ENCODE measurements at places on chromosomes 5 and 9. TPM values are rescaled to one million over a fixed set of nuclear protein-coding genes. Genes with fewer than 3 reads are reported as not detected.

DNA sequence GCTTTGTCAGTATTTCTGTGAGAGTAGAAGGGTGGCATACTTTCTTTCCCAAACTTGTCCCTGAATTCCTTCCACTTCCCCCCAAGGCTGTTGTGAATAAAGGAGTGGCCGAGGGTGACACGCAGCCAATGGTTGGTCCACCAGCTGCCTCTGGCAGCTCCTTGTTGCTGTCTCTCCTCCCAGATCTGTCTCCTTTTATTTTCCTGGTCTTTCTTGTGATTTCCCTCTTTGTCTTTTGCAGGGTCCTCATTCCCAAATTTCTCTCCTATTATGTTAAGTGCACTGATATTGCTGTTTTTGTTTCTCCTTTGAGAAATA lies 137.5 kb upstream of the HMHB1 start:
- H3K4me3 ChIP-seq: no peak overlapping the region
- H3K27ac ChIP-seq: no peak overlapping the region
- no peaks in the 10 kb centered on the region for H3K27me3 ChIP-seq
- peaks cover 5% of the 10 kb centered on the region for H3K4me1 ChIP-seq

Gene PCYOX1L
- 19.2 TPM for total RNA-seq

- no peak for DNase-seq
- H3K4me3 ChIP-seq: peak overlapping the region; percentile 81
- 0 out of 2 replicates have a peak, but pooled peaks cover 2% of the 10 kb centered on the region for H3K36me3 ChIP-seq
- no peak overlapping the region for H3K27ac ChIP-seq
Observed at GRCh38 chr5:159104759-159105144, 5.0 kb upstream of the EBF1 start.

DNA sequence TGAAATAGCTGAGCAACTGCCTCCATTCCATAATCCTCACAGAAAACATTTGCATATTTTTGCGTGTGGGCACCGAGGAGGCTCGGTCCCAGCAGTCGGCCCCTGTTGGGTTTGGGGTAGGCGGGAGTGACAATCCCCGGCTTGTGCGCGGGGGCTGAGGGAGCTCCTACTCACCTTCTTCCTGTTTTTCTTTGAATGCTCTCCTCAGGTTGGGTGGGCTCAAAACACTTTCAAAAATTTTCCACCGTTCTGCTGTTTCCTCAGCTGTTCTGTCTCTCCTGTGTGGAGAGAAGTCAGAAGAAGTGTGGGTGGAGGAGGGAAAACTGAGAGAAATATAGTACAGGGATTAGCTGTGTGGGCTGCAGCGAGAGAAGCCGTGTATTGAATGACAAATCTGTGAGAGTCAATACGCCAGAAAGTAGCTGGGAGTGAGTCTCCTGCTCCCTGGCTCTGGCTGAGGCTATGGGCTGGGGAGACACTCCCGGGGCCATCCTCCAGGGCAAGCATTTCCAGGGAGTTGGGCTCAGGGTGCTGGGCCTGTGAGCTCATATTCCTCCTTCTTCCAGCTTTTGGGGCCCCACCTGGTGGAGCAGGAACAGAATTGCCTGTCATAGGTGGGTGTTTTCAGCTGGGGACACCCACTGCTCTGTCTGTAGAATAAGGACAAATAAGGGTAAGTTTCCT lies 84.7 kb downstream of the CMYA5 start:
- peaks cover 13% of the 10 kb centered on the region for H3K36me3 ChIP-seq
- H3K27ac ChIP-seq: peak overlapping the region; percentile 86
- peaks cover 3% of the 10 kb centered on the region for H3K27me3 ChIP-seq
- no peak overlapping the region for H3K4me3 ChIP-seq

Gene NMUR2
- total RNA-seq: 0.16 TPM

DNA sequence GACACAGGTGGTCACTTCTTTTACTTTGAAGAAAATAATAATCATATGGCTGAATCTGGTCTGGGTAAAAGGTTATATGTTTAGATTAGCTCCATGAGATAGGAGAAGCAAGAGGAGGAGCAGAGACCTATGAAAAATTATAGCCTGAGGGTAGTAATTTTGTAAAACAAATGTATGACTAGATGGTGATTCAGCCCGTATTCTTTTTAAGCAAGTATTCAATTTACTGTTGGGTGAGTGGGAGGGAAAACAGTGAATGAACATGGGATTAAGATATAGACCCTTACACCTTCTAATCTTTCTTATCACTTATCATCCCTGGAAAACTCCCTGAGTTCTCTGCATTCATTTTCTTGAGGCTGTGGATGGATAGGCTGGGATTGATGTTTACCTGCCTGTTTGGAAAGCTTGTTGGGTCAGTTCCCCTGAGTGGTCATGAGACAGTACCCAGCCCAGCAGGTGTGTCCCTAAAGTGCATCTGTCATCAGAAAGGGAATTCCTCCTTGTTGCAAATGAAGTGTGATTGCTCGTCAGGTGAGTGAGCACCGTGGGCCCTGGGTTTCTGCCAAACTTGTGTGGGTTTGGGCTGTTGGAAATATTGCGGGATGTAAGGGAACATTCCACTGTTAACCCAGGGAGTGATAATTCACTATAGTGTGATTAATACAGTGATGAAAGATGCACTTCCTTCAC lies 101.2 kb upstream of the GDNF start:
- H3K36me3 ChIP-seq: no peaks in the 10 kb centered on the region
- no peak overlapping the region for H3K4me3 ChIP-seq
- no peak for DNase-seq
- no peaks in the 10 kb centered on the region for H3K27me3 ChIP-seq
- no peaks in the 10 kb centered on the region for H3K4me1 ChIP-seq
- no peak overlapping the region for H3K27ac ChIP-seq

Gene CD274
- total RNA-seq: 0.21 TPM

- no peak for DNase-seq
- H3K4me1 ChIP-seq: no peaks in the 10 kb centered on the region
- H3K36me3 ChIP-seq: peaks cover 16% of the 10 kb centered on the region
- no peaks in the 10 kb centered on the region for H3K27me3 ChIP-seq
Observed at GRCh38 chr9:129954868-129955550, 88.0 kb downstream of the FNBP1 start.

- H3K4me1 ChIP-seq: peaks cover 27% of the 10 kb centered on the region
- DNase-seq: no peak
- H3K27me3 ChIP-seq: no peaks in the 10 kb centered on the region
- H3K4me3 ChIP-seq: no peak overlapping the region
Observed at GRCh38 chr5:120535900-120536299, 71.8 kb downstream of the PRR16 start.

DNA sequence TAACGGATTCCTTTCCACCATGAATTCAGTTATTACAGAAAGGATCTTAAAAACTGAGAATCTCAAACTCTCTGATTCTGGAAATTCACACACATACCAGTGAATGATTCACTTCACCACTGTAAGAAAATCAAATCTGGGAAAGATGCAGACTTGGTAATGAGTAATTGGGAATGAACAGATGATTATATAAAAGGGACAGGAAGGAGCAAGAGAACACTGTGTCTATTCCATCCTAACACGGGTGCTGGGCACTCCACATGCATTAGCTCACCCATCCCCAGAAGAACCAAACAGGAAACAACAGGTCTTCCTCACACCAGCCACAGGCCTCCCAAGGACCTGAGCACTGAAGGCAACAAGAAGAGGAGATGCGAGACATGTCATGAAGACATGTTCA lies 74.8 kb upstream of the ZNF622 start:
- no peaks in the 10 kb centered on the region for H3K27me3 ChIP-seq
- DNase-seq: no peak
- H3K4me3 ChIP-seq: no peak overlapping the region
- H3K27ac ChIP-seq: no peak overlapping the region
- no peaks in the 10 kb centered on the region for H3K36me3 ChIP-seq

DNA sequence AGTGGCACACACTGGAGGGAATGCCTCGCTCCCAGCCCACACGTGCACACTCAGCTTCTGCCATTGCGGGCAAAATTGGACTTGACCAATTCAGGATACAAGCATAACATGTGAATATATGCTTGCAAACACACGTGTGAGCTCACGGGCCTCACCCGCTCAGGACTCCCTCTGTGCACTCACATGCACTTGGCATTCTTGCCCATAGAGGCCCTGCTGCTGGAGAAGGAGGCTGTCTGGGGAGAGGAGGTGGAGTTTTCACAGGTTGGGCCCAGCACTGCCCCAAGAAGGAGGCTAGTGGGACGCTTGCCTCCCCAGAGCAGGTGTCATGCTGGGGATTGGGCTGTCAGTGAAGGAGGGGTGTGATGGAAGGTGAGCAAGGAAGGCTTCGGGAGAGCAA lies 1.7 kb downstream of the MYMK start:
- peaks cover 2% of the 10 kb centered on the region for H3K27me3 ChIP-seq
- no peak overlapping the region for H3K27ac ChIP-seq
- H3K36me3 ChIP-seq: no peaks in the 10 kb centered on the region
- H3K4me1 ChIP-seq: peaks cover 26% of the 10 kb centered on the region
- H3K4me3 ChIP-seq: no peak overlapping the region

Gene TRIM36
- 20.0 TPM for total RNA-seq

Gene FGD3
- 1.7 TPM for total RNA-seq

DNA sequence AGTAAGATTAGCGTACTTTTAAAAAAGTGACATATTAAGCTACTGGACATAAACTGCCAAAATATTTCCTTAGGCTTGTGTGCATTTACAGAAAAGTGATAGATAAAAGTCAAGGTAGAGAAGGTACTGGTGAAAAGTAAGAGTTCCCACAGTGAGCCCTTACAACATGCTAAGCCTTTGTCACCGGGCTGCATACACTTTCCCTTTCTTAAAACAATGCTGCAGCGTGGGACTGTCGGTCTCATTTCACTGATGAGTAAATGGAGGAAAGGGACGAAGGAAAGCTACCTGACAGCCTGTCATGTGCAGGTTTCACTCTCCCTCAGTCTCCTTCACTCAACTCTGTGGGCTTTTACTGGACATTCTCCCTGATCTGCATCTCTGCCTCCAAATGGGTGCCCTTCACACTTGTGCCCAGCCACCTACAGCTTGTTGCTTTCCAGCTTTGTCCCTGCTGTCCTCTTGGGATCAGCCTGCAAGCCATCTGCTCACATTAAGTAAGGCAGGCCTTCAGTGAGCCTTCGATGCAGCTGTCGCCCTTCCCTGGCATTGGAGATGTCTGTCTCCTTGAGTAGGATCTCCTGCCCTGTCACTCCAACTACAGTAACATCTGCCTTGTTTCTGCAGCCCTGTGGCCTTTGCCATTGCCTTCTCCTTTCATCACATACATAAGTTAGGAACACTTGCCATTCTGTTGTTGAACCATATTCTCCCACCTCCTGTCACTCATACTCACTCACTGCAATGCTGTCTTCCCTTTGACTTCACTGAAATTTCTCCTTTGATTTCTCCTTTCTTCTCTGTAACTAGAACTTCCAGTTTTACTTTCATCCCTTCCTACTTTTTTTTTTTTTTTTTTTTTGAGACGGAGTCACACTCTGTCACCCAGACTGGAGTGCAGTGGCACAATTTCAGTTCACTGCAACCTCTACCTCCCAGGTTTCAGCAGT lies 9.3 kb upstream of the ROPN1L start:
- H3K4me3 ChIP-seq: no peak overlapping the region
- no peak overlapping the region for H3K27ac ChIP-seq
- no peaks in the 10 kb centered on the region for H3K4me1 ChIP-seq

Gene KLHL3
- 18.2 TPM for total RNA-seq

DNA sequence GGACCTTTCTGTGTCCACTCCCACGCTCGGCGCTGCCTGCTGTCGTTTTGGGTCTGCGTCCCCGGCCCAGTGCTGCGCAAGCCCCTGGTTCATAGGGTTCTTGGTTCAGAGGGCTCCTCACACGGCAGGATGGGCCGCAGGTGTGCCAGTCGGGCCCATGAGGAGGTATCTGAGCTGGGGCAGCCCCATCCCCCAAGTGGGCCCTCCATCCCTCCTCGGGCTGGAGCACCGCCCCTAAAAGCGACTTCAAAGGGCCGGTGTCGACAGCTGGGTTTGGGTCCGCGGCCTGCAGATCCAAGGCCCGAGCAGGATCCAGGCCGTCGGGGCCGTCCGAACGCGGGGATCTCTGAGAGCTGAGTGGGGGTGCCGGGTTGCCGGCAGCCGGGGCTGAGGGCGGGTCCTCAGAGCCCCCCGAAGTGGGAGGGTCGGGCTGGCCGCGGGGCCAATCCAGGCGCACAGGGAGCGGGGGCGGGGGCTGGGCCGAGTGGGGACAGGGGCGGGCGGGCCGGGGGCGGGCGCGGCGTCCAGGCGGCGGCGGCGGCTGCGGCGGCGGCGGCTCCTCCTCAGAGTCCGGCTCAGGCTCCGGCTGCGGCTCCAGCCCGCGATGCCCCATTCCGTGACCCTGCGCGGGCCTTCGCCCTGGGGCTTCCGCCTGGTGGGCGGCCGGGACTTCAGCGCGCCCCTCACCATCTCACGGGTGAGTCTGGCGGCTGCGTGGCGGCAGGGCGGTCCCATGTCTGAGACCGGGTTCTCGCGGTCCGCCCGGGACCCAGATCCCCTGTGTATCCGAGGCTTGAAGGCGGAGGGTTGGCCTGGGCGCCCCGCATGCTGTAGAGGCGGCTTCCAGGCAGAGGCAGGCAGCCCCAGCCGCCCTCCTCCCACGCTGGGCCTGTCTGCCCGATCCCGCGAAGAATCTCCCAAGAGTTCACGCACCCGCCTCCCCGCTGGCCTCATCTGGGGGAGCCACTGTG lies at the start of gene PDLIM4:
TSS of gene PDLIM4 (plus strand) at position 566 of the 971 bp plus-strand sequence. CDS start at position 605, 39 bp downstream.
- peaks cover 9% of the 10 kb centered on the region for H3K4me1 ChIP-seq
- peak within 1 kb of the TSS; percentile 73 for H3K4me3 ChIP-seq
- peaks cover 20% of the 10 kb centered on the region for H3K27me3 ChIP-seq
- peak; percentile 81 for DNase-seq

- peaks cover 24% of the 10 kb centered on the region for H3K36me3 ChIP-seq
- no peak overlapping the region for H3K27ac ChIP-seq
- DNase-seq: no peak
- H3K4me1 ChIP-seq: no peaks in the 10 kb centered on the region
Observed at GRCh38 chr9:122797316-122798063, 2.4 kb upstream of the OR1K1 start.

DNA sequence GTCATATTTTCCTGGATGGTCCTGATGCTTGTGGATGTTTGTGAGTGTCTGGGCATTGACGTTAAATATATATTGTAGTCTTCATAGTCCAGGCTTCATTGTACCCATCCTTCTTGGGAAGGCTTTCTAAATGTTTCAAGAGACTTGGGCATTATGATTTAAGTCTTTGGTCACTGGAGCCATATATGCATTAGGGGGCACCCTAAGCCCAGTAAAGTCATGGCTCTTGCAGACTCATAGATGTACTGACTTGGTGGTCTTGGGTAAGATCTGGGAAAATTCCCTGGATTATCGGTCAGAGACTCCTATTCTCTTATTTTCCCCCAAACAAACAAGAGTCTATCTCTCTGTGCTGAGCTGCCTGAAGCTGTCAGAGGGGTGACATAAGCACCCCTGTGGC lies 271.1 kb downstream of the TRIM36 start:
- no peak overlapping the region for H3K27ac ChIP-seq
- DNase-seq: peak; percentile 18
- no peaks in the 10 kb centered on the region for H3K36me3 ChIP-seq

Gene RETREG1
- 2.2 TPM for total RNA-seq

DNA sequence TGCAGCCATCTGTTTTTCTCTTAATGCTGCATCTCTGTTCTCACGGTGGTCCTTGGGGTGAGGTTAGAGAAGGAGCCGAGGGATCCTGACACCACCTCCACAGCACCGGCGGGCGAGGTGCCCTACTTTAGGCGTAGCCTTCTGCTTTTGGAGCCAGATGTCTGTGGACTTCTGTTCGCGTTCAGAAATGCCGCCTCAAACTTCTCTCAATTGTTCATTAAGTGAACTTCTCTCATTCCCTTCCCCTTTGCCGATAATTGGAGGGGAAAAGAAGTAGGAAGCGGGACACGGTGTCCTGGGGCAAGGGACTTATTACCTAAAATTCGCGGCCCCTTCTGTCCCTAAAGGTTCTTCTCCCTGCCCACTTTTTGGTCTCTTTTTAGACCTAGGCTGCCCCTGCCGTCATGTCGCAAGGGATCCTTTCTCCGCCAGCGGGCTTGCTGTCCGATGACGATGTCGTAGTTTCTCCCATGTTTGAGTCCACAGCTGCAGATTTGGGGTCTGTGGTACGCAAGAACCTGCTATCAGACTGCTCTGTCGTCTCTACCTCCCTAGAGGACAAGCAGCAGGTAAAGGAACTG lies 455 bp downstream of the KIF20A start:
- H3K4me1 ChIP-seq: peaks cover 13% of the 10 kb centered on the region
- no peak overlapping the region for H3K27ac ChIP-seq
- DNase-seq: peak; percentile 15
- H3K27me3 ChIP-seq: no peaks in the 10 kb centered on the region
- peaks cover 51% of the 10 kb centered on the region for H3K36me3 ChIP-seq
